ENCODE measurements at places on chromosomes 1 and 21. TPM values are rescaled to one million over a fixed set of nuclear protein-coding genes. Genes with fewer than 3 reads are reported as not detected.

ZBTB37 gene
- total RNA-seq = 7.9 TPM

TSSK3 gene
- 2.3 TPM for total RNA-seq

CCDC28B gene
- 68.7 TPM for total RNA-seq

CLDN17 gene
- total RNA-seq = not detected

C1orf185 gene
- not detected for total RNA-seq

RGS5 gene
- 361 TPM for total RNA-seq

FOXO6 gene
- 9.9 TPM for total RNA-seq

NEGR1 gene
- total RNA-seq = 0.28 TPM

PER3 gene
- total RNA-seq = 13.2 TPM

RHBDL2 gene
- total RNA-seq = not detected

RBBP5 gene
- 12.4 TPM for total RNA-seq

CD101 gene
- 0.92 TPM for total RNA-seq

KRTAP11-1 gene
- total RNA-seq = not detected

CNR2 gene
- not detected for total RNA-seq

CC2D1B gene
- 16.8 TPM for total RNA-seq

NFASC gene
- 0.63 TPM for total RNA-seq

SPRR2B gene
- not detected for total RNA-seq

PLEKHA6 gene
- 71.7 TPM for total RNA-seq

CAMSAP2 gene
- total RNA-seq = 16.7 TPM

SDHC gene
- 22.5 TPM for total RNA-seq

LCE1F gene
- total RNA-seq = not detected

S100A3 gene
- total RNA-seq = 1.8 TPM

PCP4 gene
- not detected for total RNA-seq
